ENCODE measurements at places on chromosomes 3 and 15. TPM values are rescaled to one million over a fixed set of nuclear protein-coding genes. Genes with fewer than 3 reads are reported as not detected.

The MINDY2 gene
- total RNA-seq, result 31.8 TPM

The GREM1 gene
- 2.4 TPM for total RNA-seq

The FEZF2 gene
- 12.2 TPM for total RNA-seq

The ZBBX gene
- 4.9 TPM for total RNA-seq

The GALNT15 gene
- 2.0 TPM for total RNA-seq

The CMTM8 gene
- total RNA-seq, result 0.41 TPM

The SV2B gene
- 42.8 TPM for total RNA-seq
